ENCODE measurements at places on chromosomes 7 and 10.

GRCh38 chr7:82194016-82194643 is 249.4 kb downstream of the CACNA2D1 start:
- H3K36me3 ChIP-seq = no peaks in the 10 kb centered on the region
- no peak for DNase-seq
- H3K27ac ChIP-seq = no peak overlapping the region
- no peaks in the 10 kb centered on the region for H3K27me3 ChIP-seq
- peaks cover 6% of the 10 kb centered on the region for H3K4me1 ChIP-seq

DNA sequence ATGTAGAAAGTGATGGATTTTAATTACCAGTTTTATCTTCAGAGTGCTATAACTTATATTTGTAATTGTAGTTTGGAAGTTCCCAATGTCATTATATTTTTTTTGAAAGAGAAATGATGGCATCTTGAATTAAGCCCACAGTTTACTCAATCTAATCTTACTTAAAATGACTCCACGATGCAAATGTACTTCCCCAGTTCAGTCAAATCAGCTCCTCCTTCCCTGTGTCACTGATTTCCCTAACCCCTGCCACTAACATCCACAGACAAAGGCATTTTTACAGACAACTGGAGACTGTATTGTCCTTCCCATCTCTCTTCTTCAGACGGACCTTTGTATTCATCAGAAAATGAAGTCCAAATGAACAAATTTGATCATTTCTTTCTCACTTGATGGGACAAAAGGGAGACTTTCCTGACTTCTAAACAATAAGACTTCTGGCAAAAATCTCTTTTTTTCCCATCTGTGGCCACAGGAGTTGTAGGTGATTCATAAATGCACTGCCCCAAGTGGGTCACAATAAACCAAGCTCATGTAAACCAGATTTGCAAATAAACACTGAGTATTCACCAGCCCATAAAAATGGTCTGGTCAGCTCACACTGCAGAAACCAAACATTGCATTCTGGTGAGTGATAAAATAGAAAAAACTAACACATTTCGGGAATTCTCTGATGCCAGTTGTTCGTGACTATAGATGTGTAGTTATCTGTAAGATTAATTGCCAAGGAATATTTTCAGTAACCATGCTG is 162.9 kb downstream of the FANK1 start:
- H3K27ac ChIP-seq = no peak overlapping the region
- no peaks in the 10 kb centered on the region for H3K27me3 ChIP-seq
- H3K4me3 ChIP-seq = no peak overlapping the region
- H3K4me1 ChIP-seq = no peaks in the 10 kb centered on the region

- peak overlapping the region; percentile 59 for H3K4me3 ChIP-seq
- no peaks in the 10 kb centered on the region for H3K27me3 ChIP-seq
- H3K36me3 ChIP-seq = no peaks in the 10 kb centered on the region
- H3K4me1 ChIP-seq = peaks cover 15% of the 10 kb centered on the region
- no peak for DNase-seq
Observed at GRCh38 chr10:62803724-62804355, 680 bp upstream of the ADO start.

DNA sequence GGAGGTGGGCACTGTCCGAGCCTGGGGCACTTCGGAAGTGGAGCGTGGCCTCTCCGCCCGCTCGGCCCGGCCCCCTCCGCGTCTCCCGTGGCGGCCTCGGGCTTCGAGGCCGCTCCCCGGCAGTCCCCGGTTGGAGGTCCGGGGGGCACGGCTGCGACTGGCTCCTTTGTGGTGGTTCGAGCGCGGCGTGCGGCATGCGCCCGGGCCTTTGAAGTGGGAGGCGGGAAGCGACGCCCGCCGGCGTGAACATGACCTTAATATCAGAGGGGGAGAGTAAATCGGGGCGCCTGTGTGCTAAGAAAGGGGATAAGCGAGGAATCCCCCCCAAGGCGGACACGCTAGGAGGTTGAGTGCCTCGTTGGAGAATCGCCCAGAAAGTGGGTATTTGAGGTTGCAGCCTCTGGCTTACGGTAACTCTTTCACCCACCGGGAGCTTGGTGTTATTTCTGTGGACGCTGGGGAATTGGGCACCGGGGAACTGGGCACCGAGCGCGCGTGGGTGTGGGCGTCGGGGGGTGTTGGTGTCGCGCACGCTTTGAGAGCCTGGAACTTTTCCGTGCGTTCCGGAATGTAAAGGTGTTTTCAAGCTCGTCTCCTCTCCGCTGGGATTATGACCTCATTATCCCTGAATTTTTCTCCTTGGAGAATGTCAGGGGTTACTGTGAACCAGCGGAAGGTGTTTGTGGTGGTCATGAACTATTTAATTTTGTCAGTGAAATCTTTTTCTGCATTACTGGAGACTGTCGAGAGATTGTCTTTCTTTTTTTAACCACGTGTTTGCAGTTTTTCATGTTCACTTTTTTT is 660 bp downstream of the SUV39H2 start:
- H3K36me3 ChIP-seq = no peaks in the 10 kb centered on the region
- peak; percentile 12 for DNase-seq
- peaks cover 28% of the 10 kb centered on the region for H3K4me1 ChIP-seq
- H3K27ac ChIP-seq = peak overlapping the region; percentile 96

DNA sequence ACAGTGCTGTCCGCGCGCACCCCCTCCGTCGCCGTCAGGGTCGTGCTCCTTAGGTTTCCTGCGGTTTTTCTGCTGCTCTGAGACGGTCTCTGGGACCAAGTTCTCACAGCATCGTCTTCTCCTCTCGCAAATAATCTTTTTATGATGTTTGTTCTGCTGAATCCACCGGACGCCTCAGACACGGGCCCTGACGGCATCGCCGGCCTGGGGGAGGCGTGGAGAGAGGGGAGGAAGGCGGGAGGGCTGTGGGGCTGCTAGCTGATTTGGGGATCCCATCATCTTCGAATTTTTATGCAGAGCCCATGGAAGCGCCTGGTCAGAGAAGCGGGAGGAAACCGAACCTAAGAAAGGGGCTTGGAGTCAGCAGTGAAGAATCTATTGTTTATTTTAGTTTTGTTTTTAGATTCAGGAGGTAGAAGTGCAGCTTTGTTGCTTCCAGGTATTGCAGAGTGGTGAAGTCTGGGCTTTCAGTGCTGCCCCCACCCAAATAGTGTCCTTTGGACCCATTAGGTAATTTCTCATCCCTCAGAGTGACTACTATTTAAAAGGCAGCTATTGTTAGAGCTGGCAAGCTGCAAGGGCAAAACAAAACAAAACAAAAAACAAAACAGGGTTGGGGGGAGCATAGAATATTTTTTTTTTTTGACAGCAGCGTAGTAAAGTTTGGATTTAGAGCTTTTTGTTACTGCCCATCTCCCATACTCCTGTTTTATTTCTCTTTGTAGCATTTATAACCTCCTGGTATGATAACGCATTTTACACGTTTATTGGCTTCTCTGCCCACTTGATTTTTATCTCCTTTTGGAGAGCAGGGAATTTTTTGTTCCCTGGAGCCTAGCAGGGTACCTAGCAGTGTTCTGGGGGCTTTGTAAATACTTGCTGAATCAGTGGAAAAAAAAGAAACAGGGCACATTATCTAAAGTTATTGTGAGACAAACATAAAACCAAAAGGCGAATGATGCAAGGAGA is 92.6 kb downstream of the SPAG6 start:
- no peaks in the 10 kb centered on the region for H3K36me3 ChIP-seq
- H3K27ac ChIP-seq = peak overlapping the region; percentile 97
- H3K4me3 ChIP-seq = peak overlapping the region; percentile 60
- H3K4me1 ChIP-seq = peaks cover 22% of the 10 kb centered on the region
- peak; percentile 18 for DNase-seq

DNA sequence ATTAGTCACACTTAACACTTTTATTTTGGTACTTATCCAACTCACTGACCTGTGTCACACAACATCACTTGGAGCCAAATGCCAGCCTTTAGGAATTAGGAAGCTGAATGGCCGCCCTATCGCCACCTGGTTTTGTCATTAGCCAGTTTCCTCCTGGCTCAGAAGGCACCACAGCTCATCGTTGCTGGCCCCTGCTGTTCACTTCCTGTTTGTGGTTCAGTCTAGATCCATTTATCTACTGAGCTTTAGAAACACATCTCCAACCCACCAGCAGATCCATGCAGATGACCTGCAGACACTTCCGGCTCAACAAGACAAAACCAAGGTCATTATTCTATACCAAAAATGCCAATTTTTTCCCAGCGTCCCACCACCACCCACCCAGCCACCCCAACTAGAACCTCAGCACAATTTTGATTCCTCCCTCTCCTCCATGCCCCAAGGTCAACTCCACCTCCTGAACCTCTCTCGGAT is 193.5 kb upstream of the NEBL start:
- H3K27ac ChIP-seq = no peak overlapping the region
- DNase-seq = no peak
- H3K4me3 ChIP-seq = no peak overlapping the region
- H3K27me3 ChIP-seq = no peaks in the 10 kb centered on the region
- H3K36me3 ChIP-seq = no peaks in the 10 kb centered on the region
- no peaks in the 10 kb centered on the region for H3K4me1 ChIP-seq

GRCh38 chr7:144665689-144666381 is 170.0 kb downstream of the TPK1 start:
- no peak for DNase-seq
- no peak overlapping the region for H3K4me3 ChIP-seq
- no peaks in the 10 kb centered on the region for H3K36me3 ChIP-seq
- H3K4me1 ChIP-seq = no peaks in the 10 kb centered on the region

DNA sequence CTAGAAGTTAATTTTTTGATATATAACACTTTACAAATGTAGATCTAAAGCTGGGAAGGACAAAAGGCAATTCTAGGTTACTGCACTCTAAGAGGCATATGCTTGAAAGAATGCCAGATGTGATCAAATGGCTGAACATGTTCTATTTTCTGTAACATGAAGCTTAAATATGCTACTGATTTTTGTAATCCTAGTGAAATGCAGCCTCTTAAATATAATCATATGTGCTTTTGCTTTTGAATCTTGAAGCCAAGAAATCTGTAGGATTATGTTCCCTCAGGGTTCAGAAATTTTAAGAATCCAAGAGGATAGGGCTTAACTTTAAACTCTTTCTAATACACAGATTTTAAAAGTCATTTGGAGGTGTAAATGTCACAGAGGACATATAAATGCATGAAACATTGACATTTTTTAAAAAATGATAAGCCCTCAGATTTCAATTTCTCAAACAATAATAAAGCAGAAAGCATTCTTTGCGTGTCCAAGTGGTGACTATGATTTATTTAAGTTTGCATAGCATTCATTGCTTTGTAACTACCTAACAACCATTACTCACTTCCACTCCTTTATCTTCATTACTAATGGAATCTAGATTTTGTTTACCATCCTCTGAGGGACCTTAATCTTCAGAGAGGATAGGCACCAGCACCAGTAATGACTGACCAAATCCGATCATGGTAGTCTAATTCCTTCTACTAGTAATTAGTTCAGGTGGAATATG is 170.4 kb downstream of the MAGI2 start:
- H3K4me1 ChIP-seq = no peaks in the 10 kb centered on the region
- DNase-seq = no peak
- no peak overlapping the region for H3K27ac ChIP-seq
- H3K27me3 ChIP-seq = no peaks in the 10 kb centered on the region
- H3K4me3 ChIP-seq = no peak overlapping the region
- no peaks in the 10 kb centered on the region for H3K36me3 ChIP-seq

GRCh38 chr10:129552119-129552518 is 85.1 kb downstream of the MGMT start:
- H3K36me3 ChIP-seq = no peaks in the 10 kb centered on the region
- H3K4me3 ChIP-seq = no peak overlapping the region
- H3K27me3 ChIP-seq = no peaks in the 10 kb centered on the region
- DNase-seq = no peak

DNA sequence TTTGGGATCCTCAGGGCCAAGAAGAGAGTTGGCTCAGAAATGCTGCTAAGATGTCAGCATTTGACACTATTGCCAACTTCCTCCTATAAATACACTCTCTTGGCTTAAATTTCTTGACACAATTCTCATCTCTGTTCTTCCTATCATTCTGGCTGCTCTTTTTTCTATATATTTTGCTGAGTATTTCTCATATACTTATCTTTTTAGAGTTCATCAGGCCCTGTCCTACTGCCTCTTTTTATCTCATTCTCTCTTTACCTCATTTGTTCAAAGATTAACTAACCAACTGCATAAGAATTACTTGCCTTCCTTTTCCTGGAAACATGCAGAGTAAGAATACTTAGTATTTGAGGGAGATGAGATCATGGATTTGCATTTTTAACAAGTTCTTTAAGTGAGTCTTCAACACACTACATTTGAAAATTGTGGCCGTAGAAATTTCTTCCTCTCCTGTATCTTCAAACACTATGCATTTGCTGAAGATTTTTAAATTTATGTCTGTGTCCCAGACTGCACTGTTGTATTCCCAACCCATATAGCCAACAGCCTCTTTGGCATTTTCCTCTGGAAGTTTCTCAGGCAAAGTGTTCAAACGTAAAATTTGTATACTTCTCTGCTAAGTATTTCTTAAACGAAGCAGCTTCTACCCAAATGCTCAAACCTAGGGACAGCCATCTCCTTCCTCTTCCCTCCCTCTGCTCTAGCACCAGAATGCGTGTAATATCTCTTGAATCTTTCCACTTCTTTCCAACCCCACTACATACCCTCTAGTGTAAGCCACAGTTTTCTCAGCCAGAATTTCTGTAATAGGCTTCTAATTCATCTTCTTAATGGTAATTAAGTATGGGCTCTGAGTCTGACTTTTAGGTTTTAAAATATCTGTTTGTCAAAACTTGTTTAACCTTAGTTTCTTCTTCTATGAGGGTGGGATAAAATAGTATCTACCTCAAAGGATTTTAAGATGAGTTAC is 35.5 kb downstream of the ARL4A start:
- no peak for DNase-seq
- no peaks in the 10 kb centered on the region for H3K36me3 ChIP-seq
- H3K4me1 ChIP-seq = peaks cover 26% of the 10 kb centered on the region

- no peaks in the 10 kb centered on the region for H3K27me3 ChIP-seq
- H3K27ac ChIP-seq = no peak overlapping the region
- H3K4me3 ChIP-seq = no peak overlapping the region
- no peaks in the 10 kb centered on the region for H3K36me3 ChIP-seq
Observed at GRCh38 chr7:141039376-141039775, 24.6 kb upstream of the MRPS33 start.

GRCh38 chr7:130748531-130749389 is 14.8 kb upstream of the KLF14 start:
- H3K36me3 ChIP-seq = no peaks in the 10 kb centered on the region
- H3K27me3 ChIP-seq = no peaks in the 10 kb centered on the region
- H3K4me1 ChIP-seq = no peaks in the 10 kb centered on the region
- no peak for DNase-seq
- no peak overlapping the region for H3K4me3 ChIP-seq
- no peak overlapping the region for H3K27ac ChIP-seq

DNA sequence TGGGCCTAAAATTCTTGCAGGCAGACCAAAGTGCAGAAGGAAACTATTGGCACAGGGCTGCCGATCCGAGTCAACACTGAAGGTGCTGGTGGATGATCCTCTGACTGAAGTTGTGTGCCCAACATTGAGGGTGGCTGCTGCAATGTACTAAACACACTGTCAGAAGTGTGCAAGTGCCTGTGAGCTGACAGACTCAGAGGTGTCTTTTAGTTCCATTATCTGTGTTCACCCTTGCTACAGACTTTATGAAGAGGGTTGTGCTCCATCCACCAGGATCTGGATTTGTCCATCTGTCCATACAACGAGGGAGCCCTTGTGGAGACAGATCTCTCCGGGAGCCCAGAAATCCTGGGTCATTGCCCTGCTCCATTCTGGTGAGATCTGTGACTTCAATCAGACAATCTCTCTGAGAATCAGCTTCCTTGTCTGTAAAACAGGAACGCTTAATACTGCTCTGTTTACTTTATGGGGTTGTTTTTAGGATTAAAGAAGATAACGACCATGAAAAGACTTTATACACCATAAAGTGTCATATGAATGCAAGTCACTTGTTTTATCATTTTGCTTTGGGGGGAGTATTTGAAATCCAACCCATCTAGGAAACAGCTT is 9.5 kb upstream of the TRPV6 start:
- DNase-seq = no peak
- no peak overlapping the region for H3K4me3 ChIP-seq
- no peaks in the 10 kb centered on the region for H3K27me3 ChIP-seq
- no peak overlapping the region for H3K27ac ChIP-seq
